CD4-positive, alpha-beta memory T cell (primary cell): ENCODE measurements at places on chromosomes 1 and 21.

GRCh38 chr1:161165742-161166668 is at the start of gene PPOX:
Gene PPOX, plus strand, starts transcription at chr1:161166426. Its CDS starts 422 bp downstream, at chr1:161166848.
- peak; percentile 95 for DNase-seq

- no peak for DNase-seq
Measured at GRCh38 chr1:67888216-67889106, 55.2 kb upstream of the GNG12 start.

DNA sequence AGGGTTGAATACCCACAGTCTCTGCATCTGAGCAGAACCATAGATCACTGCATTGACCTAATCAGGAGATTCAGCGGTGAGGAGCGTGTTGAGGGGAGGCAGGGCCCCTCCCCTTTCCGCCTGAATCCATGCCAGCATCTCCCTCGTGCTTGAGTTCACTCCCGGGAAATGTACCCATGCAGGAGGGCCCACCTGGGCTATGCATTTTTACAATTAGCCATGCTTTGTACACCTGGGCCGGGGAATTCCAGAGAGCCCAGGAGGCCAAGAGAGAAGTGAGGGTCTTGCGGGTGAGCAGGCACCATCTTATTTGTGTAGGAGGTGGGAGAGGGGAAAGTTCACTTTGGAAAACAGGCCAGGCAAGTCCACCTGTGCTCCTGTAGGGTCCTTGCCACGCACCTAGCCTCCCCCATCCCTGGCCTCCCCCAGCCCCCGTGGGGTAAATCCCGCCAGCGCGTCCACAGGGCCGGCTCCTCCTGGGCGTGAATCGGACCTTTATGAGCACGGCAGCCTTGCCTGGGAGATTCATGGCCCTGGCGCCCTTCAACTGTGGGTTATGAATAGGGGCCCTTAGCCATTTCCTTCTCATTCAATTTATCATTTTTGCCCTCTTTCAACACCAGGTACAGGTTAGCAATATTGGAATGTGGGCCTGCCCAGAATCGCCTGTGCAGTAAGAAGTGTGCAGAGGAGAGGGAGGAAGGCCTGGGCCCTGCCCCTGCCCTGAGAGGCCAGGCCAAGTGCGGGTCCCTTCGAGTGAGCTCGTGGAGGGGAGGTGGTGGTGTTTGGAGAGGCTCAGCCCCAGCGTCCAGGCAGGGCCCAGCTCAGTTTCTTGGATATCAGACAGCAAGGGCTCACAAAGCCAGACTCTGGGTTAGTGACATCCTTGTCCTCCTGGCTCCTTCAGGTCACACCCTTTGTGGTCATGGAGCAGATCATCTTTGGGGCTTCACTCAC is 84.4 kb upstream of the ACTRT2 start:
- no peak for DNase-seq

DNA sequence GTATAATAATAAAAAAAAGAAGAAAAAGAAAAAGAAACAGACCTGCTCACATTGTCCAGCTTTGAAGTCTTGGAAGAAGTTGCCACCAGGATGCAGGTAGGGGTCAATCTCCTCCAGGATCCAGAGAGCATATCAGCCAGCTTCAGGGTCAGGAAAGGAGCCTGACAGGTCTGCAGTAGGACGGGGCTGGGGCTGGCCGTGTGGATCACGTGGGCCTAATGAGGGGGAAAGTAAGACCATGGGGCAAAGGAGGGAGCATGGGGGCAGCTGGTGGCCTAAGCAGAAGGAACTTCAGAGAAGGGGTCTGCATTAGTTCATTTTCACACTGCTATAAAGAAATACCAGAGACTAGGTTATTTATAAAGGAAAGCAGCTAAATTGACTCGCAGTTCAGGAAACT is 19.3 kb upstream of the SMYD3 start:
- no peak for DNase-seq

- DNase-seq, result no peak
Measured at GRCh38 chr1:204125759-204126351, 26.0 kb downstream of the ETNK2 start.

DNA sequence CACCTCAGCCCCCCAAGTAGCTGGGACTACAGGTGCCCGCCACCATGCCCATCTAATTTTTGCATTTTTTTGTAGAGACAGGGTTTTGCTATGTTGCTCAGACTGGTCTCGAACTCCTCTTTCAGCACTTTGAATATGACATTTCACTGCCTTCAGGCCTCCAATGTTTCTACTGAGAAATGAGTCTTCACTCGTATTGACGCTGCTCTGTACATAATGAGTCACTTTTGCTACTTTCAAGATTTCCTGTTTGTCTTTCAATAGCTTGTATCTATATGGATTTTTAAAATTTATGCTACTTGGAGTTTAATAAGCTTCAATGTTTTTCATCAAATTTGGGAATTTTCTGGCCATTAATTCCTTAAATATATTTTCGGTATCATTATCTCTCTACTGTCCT is 64.7 kb downstream of the GORAB start:
- DNase-seq, result no peak
